ENCODE measurements at places on chromosomes 2 and 18.

- no peak for DNase-seq
Measured at GRCh38 chr18:2606335-2606734, 35.0 kb downstream of the NDC80 start.

DNA sequence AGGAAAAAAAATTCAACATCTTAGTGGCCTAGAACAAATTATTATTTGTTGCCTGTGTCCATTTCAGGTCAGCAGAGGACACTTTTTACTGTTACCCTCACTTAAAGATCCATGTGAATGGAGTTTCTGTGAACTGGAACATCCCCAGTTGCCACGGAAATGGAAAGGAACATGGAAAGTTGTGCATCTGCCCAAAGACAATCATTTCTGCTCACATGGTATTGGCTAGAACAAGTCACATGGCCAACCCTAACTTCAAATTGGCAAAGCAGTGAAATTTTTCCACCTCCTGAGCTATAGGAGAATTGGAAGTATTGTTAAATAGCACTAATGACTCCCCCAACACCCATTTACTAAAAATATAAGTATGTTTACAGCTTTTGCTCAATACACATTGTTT, 71.2 kb upstream of the CCBE1 start:
- no peak for DNase-seq

- DNase-seq = no peak
Measured at GRCh38 chr18:52311331-52311730, 28.7 kb upstream of the DCC start.

DNA sequence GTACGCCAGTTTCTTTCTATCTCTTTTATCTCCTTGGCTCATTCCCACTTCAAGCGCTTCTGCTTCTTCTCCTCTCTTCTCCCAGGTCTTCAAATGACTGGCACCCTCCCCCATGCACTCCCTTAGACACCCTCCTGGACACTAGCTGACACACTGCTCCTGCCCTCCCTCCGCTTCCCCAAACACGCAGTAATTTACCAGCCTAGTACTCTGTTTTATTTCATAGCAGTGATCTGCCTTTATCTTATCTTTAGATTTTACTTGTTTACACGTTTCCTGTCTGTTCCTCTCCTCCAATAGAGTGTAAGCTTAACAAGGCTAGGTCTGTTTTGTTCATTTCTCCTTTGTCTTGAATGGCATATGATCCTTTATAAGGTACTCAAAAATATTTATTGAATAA, 93.9 kb downstream of the SCN3A start:
- DNase-seq = no peak

DNA sequence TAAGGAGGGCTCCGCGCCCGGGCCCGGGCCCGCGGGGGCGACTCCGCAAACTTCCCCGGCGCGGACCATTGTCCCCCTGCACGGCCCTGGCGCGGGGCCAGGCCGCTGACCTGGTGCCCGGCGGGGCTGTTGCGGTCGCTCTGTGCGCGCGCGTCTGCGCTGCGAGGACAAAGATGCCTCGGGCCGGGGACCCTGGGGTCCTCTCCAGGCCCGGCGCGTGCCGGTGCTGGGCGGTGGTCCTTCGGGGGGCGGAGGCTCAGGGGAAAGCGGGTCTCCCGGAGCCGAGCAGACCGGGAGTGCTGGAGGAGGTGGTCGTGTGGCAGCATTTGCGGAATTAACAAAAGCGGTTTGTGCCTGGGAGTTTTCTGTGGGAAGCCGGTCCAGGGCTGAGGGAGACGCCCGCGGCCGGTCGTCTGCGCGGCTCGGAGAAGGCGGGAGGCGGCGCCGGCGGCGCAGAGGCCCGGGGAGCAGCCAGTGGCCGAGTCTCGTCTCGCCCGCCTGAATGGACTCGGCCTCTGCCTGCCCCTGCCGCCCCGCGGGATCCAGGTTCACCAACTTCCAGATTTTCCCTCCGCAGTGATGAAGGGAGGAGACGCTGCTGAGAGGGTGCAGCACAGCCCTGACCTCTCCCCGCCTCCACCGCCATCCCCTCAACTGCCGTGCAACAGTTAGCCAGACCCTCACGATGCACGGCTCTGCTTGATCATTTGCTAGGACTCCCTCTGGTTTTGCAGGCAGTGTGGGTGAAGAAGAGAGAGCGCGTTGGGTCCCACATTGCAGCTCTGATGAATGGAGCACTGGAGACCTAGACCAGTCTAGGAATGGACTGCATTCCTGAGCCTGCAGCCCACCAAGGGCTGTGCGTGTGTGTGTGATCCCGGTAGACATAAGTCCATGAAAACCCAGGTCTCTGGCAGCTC, 705 bp downstream of the EFR3B start:
- no peak for DNase-seq

GRCh38 chr2:203914546-203915182, 21.9 kb upstream of the ICOS start:
- no peak for DNase-seq

DNA sequence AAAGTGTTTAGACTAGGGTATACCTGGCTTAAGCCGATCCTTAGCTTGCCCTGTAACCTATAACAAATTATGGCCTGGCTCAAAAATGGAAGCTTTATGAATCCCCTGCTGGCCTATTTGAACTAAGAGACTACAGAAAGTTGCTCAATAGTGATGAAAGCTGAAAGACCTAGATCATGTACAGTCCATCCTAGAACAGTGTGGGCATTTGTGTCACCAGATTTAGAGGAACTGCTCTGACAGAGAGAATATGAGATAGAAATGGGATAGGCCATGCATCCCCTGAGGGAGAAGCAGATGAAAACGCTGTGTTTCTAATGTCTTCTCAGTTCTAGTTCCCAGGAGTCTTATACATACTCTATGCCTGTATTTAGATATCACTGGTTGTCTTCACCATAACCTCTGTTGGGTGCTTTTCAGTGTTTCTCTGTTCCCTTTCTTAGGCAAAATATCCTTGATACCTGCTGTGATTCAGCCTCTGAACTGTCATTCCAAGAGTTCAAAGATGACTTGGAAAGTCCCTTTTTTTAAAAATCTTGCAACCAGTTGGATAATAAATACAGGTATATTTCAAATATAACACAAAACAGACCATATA, 246.9 kb upstream of the SLC39A10 start:
- DNase-seq = no peak

DNA sequence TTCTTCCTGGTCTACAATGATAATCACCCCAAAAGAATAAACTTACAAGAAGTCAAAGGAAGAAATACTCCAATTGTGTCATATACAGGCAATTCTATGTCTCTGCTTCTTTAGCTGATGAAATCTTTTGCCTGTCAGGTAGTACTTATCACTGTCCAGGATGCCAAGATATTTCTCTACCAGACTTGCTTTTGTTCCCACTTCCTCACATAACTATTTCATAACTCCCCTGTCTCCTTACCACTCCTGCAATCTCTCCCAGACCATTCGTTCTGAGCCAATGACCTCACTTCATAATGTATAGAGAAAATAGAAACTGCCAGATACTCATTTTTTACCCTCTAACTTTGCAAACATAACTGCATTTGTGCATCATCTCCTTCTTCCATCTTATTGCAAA, 39.1 kb downstream of the HNMT start:
- DNase-seq = no peak

DNA sequence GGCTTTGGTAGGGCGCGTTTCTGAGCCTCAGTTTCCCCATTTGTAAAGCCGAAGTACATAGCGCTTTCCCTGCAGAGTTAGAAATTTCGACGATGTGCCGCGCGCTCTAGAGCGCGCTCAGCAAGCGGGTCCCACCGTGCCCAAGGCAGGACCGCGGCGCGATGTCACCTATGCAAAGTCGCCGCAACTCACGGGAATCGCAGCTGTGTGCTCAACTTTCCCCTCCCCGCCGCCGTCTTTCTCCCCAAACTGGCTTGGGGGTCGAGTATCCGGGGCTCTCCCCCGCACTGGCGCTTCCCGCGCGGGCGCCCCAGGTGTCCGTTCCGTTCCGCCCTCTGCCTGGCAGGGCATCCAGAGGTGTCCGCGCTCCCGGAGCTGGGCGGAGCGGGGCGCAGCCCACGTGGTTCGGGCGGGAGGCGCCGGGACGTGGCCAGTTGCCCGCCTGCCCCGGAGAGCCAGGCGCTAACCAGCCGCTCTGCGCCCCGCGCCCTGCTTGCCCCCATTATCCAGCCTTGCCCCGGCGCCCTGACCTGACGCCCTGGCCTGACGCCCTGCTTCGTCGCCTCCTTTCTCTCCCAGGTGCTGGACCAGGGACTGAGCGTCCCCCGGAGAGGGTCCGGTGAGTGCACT, at the start of gene MLPH:
Gene MLPH (plus strand): TSS at position 433 of the 630 bp plus-strand sequence. CDS start 6,176 bp downstream, outside the sequence.
- no peak for DNase-seq

DNA sequence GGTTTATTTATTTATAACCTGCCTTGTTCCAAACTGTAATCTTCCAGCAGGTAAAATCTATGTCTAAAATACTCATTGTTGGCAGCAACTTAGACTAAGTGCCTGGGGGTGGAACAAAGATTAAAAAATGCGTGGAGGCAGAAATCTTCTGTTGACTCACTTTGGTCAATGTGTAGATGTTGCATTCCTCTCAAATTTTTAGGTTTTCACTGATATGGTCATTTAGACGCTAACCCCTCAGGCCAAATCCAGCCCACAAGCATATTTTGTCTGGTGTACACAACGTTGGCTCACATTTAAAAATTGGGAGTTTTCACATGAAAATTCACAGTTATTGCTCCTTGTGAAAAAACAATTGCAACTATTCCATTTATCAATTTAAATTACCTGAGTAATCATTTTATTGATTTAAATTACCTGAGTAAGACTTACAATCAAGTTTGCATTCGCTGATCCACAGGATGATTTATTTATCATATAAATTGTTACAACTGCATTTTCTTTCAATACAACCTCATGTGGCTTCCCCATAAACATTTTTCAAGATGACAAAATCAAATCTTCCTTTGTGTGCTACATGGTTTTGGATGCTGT, 564.2 kb downstream of the TSN start:
- no peak for DNase-seq

GRCh38 chr2:4908461-4908860, 783.7 kb upstream of the SOX11 start:
- no peak for DNase-seq

DNA sequence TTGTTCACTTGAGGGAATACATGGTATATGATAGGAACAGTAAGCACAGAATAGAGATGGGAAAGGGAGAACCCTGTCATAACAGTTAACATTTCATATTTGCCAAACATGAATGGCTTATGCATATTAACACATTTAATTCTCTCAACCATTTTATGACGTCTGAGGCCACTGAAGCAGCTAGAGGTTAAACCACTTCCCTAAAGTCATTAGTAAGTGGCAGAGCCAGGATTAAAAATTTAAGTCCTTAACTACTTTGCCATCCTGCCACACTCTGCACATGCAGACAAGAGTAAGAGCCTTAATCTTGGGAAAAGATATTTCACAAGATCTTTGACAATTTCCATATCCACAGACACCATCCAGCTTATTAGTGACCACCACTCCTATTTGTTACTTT, 2.1 kb downstream of the LIPT1 start:
- DNase-seq = no peak
